ENCODE measurements at places on chromosomes 4 and X.

- peak; percentile 82 for DNase-seq
Observed at GRCh38 chr4:109990261-109991257, 77.9 kb downstream of the EGF start.

DNA sequence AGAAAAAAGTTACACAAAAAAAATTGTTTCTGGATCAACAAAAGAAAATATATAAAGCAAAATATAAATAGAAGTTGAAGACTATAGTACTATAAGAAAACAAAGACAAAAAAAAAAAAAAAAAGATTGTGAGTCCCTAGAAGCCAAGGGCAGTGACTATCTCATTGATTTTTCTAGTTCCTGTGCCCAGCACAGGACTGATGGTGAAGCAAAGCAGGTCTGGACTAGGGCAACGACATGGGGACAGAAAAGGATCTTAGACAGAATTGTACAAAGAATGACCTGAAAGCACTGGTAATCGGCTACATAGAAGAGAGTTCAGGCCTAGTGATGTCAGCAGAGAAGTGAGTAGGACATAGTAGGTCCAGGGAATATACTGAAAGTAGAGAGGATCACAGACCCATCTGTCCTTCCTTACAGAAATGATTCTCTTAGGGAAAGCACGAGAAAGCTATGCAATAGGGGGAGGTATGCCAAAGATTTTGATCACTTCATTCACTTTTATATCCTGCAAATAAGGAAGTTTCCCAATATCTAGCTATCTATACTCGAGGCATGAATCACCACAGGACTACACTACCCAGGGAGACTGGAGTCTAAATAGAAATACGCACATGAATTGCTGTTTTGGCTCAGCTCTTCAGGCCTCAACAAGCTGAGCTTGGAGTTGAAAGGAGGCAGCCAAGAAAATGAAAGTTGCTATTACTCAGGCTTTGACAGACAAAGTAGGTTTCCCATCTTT is 230.9 kb upstream of the GPC4 start:
- no peak for DNase-seq

DNA sequence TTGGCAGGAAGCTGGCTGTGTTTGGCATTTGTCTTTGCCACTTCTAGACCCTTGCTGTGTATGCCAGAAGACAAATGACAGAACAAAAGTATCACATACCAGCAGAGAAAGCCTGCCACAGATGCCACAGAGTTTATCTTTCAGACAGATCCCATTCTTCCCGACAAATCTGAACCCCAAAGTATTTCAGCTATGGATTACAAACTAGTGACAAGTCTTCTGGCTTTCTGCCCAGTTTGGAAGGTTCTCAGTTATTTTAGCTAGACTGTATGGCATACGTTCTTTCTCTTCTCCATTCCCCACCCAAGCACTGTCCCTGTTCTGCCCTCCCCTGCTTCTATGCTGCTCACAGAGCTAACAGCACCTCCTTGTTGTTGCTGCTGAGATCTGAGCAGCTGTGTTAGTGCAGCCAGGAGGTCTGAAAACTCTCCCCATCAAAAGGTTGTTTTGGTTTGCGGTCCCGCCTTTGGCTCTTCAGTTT is 236.7 kb downstream of the FRAS1 start:
- no peak for DNase-seq

DNA sequence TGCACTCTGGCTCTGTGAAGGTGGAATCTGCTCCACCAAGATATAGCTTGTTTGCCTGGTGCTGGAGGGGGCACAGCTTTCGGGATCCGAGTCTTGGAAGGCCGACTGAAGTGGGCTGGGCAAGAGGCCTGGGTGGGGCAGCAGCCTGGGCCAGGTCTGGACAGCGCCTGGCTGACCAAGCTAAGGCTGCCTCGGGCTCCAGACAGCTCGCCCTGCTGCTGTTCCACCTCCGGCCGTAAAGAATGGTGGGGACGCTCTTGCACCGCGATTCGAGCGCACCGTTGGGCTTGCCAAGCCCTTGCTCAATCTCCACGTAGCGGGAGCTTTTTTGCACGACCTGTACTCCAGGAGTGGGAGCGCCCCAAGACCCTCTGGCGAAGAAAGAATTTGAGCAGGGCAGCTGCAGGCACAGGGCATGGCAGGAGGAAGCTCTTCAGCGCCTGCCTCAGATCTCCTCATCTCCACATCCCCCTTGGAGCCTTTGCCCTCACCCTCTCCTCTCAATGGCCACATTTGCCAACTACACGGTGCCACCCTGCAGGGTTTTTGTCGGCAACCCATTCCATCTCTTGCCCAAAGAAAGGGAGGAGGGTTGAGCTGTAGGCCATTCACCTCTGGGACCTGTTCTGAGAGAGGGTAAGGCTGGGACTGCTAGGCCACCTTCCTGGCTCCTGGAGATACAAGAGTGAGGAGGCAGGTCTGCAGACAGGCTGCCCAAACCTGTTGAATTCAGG is 18.9 kb downstream of the CNGA2 start:
- DNase-seq = no peak

DNA sequence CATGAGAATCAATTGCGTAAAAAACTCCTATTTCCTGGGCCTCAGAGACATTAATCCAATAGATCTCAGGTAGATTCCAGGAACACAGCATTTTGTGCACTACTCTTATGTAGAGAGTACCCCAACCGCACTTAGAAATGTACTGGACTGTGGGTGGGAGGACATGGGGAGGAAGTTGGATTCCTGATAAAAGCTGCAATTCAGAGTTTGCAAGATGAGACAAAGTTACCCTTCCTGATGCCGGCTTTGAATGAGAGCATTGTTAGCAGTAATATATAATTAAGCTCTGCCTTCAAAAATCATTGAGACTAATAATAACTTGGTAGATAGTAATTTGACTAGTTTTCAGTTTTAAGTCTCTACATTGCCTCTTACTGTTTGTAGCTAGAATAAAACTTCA is 323.3 kb upstream of the GALNT7 start:
- DNase-seq = no peak

DNA sequence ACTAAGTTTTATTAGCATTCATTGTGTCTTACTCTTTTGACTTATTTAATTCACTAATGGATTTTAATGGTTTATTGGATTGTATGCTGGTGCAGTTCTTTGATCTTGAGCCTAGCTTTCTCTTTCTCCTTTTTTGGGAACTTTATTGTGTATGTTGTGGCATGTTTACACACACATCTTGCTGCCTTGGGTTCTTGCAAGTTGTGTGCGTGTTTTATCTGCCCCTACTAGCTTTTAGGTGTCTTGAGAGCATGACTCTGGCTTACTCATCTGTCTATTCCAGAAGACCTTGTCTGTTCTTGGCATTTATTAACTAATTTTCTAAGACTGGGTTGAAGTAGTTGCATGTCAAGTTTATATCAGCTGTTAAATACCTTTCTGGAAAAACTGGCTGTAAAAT is 2.7 kb downstream of the TMEM165 start:
- no peak for DNase-seq

- DNase-seq = no peak
Observed at GRCh38 chrX:140526171-140526570, 21.3 kb upstream of the SOX3 start.

DNA sequence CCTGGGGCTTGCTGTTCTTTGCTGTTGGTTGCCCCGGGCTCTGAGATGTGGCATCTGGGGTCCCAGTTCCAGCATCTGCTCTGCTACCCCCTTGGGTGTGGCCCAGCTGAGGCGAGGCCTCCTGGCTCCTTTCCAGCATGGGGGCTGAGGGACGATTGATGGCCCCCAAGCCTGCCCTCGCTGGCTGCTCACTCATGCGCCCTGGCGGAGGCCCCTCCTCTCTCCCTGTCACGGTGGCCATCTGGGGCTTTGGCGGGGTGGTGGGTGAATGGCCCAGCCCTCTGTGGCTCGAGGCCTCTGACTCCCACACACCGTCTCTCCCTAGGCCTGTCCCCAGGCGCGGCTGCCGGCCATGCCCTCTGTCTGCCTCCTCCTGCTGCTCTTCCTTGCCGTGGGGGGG is 1.8 kb downstream of the PLXNA3 start:
- DNase-seq = no peak

DNA sequence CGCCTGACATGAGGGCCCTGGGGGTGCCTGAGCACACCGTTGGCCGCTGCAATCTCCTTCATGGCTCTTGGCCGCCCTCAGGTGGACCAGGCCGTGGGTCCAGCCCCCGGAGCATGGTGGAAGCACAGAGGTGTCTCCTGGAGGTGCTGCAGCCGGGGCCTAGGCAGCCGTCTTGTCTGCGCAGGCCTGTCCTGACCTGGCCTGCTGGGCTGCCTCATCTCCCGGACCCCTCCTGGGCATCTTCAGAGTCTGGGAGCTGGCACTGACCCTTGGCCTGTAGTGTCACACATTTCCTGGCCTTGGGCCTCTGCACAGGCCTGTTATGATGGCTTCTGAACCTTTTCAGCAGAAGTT is 20.9 kb downstream of the UVSSA start:
- no peak for DNase-seq

GRCh38 chr4:152778656-152779512 is 646 bp downstream of the TIGD4 start:
- no peak for DNase-seq

DNA sequence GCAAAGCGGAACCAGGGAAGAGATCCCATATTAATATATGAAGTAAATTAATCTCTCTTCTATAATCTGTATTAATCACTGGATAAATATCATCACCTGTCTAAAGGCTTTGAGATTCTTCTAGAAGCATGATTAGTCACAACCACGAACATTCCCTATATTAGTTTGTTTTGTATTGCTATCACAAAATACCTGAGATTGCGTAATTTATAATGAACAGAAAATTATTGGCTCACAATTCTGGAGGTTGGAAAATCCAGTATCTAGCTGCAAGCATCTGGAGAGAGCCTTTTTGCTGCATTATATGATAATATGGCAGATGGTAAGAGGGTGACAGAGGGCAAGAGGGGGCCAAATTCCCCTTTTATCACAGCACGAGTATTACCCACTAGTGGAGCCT is 532.6 kb upstream of the EPHA5 start:
- DNase-seq = no peak

DNA sequence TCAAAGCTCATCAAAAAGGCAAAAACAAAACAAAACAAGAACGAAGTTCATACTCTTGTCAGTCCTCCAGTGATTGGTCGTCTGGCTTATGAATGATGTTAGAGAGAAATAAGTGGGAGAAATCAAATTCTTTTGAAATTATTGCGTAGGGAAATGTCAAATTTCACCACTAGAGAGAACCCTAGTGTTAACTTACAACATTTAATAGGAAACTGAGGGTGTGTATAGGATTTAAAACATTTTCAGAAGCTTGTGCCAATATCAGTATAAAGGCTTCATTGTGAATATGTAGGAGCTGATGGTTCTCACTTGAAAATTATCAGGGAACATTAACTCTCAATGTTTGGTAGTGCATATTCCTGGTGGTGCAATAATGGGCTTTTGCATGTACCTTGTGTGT is 17.4 kb downstream of the ADH6 start:
- no peak for DNase-seq

GRCh38 chrX:45850197-45850774 is 649.6 kb upstream of the DIPK2B start:
- no peak for DNase-seq

DNA sequence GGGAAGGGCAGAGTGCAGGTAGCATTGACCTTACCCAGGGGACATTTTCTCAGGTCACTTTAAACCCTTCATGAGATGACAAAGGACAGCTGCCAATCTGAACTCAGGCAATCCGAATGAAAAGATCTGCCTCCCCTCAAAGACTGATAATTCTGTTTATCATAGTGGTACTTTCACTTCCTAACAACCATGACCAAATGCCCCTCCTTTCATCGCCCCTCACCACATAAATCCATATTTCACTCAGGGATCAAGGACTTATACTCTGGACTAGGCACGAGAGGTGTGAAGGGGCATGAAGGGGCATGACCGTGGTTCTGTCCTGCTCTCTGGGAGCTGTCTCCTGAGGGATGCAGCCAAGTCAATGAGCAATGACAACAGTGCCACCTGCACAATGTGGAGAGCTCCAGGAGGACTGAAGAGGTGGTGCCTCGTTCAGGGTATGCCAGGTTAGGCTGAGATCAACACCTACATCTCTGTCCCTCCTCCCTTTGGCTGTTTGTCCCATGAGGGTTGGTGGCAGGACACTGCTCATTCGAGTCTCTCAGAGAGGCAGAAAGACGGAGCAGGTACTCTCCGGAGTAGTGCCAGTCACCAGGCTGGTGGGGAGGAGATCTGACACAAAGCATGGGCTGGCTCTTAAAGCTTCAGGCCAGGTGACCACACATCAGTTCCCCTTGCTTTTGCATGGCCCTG is 12.5 kb downstream of the HS3ST1 start:
- DNase-seq = no peak

GRCh38 chr4:151888367-151888866 is 127.6 kb upstream of the GATB start:
- DNase-seq = no peak

GRCh38 chr4:168981942-168982341 is 28.1 kb downstream of the CBR4 start:
- DNase-seq = no peak

DNA sequence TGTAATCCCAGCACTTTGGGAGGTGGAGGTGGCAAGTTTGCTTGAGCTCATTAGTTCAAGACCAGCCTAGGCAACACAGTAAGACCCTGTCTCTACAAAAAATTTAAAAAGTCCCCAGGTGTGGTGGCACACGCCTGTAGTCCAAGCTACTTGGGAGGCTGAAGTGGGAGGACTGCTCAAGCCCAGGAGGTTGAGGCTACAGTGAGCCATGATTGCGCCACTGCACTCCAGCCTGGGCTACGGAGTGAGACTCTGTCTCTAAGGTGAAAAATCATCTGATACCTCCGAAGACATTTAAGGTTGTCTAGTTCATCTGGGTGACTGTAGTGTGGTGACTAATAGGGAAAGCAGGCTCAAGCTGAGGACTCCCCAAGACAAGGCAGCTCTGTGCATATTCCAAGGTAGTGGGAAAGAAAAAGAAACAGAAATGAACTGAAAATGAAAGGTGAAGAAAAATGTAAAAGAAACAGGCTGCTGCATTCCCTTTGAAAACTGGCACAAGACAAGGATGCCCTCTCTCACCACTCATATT is 23.3 kb downstream of the FRYL start:
- no peak for DNase-seq

- no peak for DNase-seq
Observed at GRCh38 chrX:46485897-46486296, 59.3 kb downstream of the ZNF674 start.

GRCh38 chr4:82044141-82044993 is 329.4 kb downstream of the HNRNPD start:
- DNase-seq = no peak
